ENCODE measurements at places on chromosomes 12 and 14. TPM values are rescaled to one million over a fixed set of nuclear protein-coding genes. Genes with fewer than 3 reads are reported as not detected.

The SLC39A9 gene
- 40.3 TPM for total RNA-seq

The NXPH4 gene
- 5.1 TPM for total RNA-seq

The PSMB11 gene
- not detected for total RNA-seq

The FLVCR2 gene
- total RNA-seq: 5.4 TPM

The ZDHHC22 gene
- total RNA-seq: 0.18 TPM

The IKBIP gene
- total RNA-seq: 76.0 TPM

The DHRS2 gene
- total RNA-seq: 6.1 TPM

The KRT71 gene
- not detected for total RNA-seq

The KLHDC1 gene
- 0.16 TPM for total RNA-seq

The PRKD1 gene
- 3.0 TPM for total RNA-seq

The CPNE6 gene
- total RNA-seq: 0.16 TPM

The C12orf54 gene
- not detected for total RNA-seq

The OR6C2 gene
- not detected for total RNA-seq

The DENND5B gene
- total RNA-seq: 13.2 TPM

The BEST3 gene
- 1.5 TPM for total RNA-seq

The PARP11 gene
- 1.4 TPM for total RNA-seq

The IL31 gene
- not detected for total RNA-seq

The INTS13 gene
- total RNA-seq: 23.8 TPM

The ACVR1B gene
- total RNA-seq: 16.3 TPM

The NYNRIN gene
- total RNA-seq: 0.26 TPM

The KRT7 gene
- 4,828 TPM for total RNA-seq

The SPIC gene
- total RNA-seq: not detected

Data from A549 treated with GW870086 at 1 μM for 4 hours (cell line).